ENCODE measurements at places on chromosomes 16 and 17.

DNA sequence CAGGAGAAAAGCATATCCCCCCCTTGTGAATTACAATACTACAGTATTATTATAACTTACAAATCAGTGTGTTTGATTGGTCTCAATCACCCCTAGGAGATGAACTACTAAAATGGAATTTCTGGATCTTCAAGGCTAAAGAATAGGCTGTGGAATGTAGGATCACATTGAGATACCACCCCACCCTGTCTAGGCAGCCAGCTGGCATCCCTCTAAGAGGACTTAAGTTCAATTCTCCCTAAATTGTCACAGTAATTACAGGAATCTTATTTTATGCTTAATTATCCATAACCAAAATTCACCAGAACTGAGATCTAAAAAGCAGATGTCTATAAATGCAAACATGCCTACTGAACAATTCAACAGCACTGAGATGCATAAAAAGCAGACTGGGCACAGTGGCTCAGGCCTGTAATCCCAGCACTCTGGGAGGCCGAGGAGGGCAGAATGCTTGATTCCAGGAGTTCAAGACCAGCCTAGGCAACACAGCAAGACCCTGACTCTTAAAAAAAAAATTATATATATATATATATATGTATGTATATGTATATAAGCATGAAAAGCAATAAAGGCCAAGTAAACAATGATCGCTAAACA lies 12.0 kb downstream of the AP1G1 start:
- DNase-seq, result no peak

GRCh38 chr17:77890771-77891170 lies 67.7 kb upstream of the TNRC6C start:
- no peak for DNase-seq

- DNase-seq, result no peak
These were observed 58.2 kb upstream of the HAPSTR1 start for GRCh38 chr16:9033125-9033830.

- DNase-seq, result no peak
These were observed 461.7 kb upstream of the HSBP1 start for GRCh38 chr16:83345846-83346640.

GRCh38 chr17:67467500-67468455 lies 90.7 kb downstream of the PITPNC1 start:
- DNase-seq, result no peak

GRCh38 chr17:71935341-71935740 lies 185.5 kb upstream of the SOX9 start:
- DNase-seq, result no peak

- peak; percentile 67 for DNase-seq
These were observed 51.2 kb downstream of the RMI2 start for GRCh38 chr16:11396241-11397048.

GRCh38 chr17:69690531-69690930 lies 276.0 kb downstream of the MAP2K6 start:
- DNase-seq, result no peak

DNA sequence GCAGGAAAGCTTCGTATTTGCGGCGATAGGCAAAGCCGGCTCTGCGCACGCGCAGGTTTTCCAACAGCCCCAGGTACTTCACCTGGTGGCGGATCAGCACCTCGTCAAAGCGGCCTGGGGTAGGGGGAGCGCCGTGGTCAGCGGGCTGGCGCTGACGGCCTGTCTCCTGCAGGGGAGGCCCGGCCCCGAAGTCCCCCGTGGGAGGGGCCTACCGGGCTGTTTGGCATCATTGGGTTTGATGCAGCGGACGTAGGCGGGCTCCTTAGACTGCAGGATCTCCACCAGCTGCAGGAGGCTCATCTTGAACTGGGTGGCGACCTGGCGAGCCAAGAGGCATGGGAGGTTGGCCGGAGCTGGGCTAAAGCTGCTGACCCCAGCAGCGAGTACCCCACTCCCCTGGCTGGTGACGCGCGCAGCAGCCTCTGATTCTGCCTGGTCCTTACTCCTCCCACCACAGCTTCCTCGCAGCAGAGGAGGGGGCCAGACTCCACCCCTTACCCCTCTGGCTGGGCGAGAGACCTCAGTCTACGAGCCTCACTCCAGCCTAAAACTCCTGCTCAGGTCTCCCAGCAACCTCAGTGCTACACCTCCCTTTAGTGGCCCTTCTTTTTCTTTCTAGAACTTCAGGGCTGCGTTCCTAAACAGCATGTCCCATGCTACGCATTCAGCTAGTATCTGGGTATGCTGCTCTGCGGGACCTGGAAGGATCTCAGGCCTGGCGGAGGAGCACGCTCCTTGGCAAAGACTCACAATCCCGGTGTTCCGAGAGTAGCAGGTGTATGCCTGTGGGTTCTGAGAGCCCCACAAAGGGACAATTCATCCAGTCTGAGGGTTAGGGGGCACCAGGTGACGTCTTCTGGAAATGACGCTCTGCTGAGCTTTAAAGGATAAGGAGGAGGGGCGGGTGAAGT lies 16.1 kb upstream of the CRK start:
- DNase-seq, result no peak

DNA sequence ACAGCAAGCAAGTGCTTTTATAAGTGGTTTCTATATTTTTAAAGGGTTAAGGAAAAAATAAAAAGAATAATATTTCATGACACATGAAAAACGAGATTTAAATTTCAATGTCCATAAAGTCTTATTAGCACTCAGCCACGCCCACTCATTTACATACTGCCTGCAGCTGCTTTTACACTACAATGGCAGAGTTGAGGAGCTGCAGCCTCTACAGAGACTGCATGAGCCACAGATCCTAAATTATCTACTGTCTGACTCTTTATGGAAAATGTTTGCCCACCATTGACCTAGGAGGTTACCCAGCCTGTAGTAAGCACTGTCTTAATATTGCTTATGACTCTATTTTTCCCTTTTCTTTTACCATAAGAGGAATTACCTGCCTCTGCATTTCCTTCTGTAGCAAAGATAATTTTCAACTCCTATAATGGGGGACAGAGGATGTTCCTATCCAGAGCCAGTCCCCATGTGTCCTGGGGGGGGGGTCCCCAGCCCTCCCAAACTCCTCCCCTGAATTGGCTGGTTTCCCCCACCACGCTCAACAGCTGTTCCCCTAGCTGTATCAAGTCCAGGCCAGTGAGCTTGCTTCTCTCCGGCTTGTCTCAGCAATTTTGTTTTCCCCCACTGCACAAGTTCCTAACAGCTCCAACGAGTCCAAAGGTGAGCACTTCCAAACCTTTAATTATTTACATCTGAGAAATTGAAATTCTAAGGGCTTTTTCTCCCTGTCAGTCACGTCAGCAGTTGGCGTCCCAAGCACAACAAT lies 139.4 kb upstream of the ERCC4 start:
- no peak for DNase-seq

- no peak for DNase-seq
These were observed 258.6 kb downstream of the PMP22 start for GRCh38 chr17:15006421-15007128.

- DNase-seq, result no peak
These were observed 23.7 kb downstream of the ARHGAP23 start for GRCh38 chr17:38451840-38452529.

GRCh38 chr16:29825145-29826044 lies 5.1 kb downstream of the MVP start:
- peak; percentile 83 for DNase-seq

GRCh38 chr16:58508671-58509251 lies 6.6 kb upstream of the SETD6 start:
- DNase-seq, result no peak

GRCh38 chr16:31025339-31025738 lies 8.0 kb upstream of the STX4 start:
- DNase-seq, result no peak

DNA sequence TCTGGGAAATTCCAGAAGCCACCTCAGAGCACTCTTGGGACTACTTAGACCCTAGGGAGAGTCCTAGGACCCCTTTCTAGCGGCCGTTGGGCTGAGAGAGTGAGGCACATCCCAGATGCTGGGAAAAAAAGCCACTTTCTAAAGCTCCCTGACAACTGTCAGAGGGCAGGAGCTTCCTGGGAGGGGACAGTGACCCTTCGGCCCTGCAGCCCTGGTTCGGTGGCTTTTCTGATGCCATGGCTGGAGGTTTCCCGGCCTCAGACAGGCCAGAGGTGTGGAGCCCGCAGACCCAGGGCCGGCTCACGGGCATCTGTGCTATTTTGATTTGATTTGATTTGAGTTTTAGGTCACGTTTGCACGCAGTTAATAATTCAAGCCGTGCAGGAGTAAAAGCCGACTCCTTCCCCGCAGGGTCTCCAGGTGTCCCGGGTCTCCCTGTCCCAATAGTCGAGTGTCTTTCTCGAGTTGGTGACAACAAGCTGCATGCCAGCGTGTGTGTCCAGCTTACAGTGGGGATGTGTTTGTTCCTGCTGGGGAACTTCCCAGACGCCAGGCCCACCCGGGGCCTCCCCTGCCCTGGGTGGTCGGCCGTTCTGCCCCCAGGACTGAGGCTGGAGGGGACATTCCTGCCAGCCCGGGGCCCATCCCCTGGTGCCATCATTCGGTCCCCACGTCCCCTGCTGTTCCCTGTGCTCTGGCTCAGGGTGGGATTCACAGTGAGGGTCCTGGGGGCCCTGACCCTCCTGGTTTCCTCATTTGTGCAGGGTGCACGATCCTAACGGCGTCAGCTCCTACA lies 1.0 kb upstream of the CBFA2T3 start:
- no peak for DNase-seq

- DNase-seq, result no peak
These were observed 40.4 kb upstream of the CORO6 start for GRCh38 chr17:29663155-29663554.

GRCh38 chr16:16027728-16028310 lies 78.4 kb downstream of the ABCC1 start:
- no peak for DNase-seq

- no peak for DNase-seq
These were observed 44.6 kb upstream of the SLC38A10 start for GRCh38 chr17:81339534-81340296.

DNA sequence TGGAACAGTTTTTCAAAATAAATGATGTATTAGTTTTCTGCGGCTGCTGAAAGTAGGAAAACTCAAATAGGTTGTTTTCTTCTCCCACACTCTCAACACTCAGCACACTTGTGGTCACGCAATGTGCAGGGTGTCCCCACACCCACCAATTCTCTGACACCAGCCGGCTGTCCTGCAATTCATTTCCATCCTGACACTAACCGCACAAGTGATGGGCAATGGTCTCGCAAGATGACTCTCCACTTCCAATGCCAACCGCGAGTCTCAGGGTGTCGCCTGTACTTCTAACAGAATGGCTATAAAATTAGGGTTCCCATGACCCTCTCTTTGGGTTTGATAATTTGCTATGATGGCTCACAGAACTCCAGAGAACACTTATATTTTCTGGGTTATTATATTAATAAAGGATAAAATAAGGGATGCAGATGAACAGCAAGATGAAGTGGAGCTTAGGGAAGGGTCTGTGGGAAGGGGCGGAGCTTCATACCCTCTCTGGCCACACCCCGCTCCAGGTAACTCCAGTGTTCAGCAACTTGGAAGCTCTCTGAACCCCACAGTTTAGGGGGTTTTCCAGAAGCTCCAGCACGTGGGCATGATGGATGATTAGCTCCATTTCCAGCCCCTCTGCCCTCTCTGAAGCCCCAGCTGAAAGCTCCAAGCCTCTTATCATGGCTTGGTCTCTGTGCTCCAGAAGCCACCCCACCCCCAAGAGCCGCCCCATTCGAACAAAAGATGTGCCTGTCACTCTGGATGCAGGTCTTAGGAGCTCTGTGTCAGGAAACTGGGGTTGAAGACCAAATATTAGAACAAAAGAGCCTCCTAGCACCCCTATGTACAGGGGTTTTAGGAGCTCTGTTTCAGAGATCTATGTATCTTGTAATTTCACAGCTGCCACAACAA lies 19.8 kb downstream of the TAF1C start:
- DNase-seq, result no peak

- DNase-seq, result no peak
These were observed 2.4 kb downstream of the PFN1 start for GRCh38 chr17:4945944-4946280.

DNA sequence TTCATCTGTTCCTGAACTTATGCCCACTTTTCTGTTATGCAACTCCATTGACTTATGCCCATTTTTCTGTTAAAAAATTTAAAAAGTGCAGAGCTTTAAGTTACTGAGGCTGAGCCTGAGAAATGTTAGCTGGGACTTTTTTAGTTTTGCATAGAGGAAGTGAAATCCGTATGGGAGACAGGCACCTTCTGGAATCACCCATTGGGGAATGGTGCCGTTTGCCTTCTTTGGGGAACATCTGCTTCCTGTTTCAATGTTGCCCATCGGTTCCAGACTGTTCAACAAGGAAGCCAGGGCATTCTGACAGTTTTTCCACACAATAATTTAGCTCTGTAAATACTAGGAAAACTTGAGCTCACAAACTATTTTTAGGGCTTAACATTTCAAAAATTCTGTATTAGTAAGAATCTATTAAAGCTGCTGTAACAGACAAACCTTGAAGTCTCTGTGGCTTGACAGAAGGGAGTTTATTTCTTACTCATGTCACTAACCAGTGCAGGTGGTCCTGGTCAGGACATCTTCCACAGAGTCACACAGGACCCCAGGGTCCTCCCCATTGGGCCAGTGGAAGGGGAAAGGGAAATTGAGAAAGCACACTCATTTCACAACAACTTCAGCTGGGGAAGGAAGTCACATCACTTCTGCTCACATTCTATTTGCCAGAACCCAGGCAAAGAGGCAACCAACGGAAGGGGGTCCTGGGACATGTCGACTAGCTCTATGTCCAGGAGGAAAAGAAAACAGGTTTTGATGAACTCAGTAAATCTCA lies 17.2 kb downstream of the PRKCB start:
- no peak for DNase-seq

DNA sequence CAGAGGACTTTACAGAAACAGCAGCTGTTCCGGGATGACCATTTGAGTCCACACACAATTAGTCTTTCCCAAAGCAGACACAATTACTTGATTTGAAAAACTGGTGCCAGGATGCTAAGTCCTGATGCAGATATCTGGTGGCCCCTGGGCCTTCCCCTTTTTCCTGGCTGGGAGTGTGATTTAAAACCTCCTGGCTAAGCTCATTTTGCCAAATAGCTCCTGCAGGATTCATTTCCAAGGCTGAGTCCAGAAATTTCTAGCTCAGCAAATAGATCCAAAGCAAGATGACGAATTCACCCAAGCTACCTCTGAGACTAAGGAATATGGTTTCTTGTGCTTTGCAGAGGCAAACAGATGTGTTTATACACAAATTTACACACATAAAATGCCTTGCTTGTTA lies 422.2 kb downstream of the CA10 start:
- DNase-seq, result no peak

- no peak for DNase-seq
These were observed 65.7 kb downstream of the SMURF2 start for GRCh38 chr17:64596439-64596838.

GRCh38 chr17:19723964-19724363 lies 7.6 kb upstream of the SLC47A2 start:
- DNase-seq, result no peak

- no peak for DNase-seq
These were observed 2.7 kb upstream of the TMIGD1 start for GRCh38 chr17:30336369-30337171.
